ENCODE measurements at places on chromosomes 5 and 9.

DNA sequence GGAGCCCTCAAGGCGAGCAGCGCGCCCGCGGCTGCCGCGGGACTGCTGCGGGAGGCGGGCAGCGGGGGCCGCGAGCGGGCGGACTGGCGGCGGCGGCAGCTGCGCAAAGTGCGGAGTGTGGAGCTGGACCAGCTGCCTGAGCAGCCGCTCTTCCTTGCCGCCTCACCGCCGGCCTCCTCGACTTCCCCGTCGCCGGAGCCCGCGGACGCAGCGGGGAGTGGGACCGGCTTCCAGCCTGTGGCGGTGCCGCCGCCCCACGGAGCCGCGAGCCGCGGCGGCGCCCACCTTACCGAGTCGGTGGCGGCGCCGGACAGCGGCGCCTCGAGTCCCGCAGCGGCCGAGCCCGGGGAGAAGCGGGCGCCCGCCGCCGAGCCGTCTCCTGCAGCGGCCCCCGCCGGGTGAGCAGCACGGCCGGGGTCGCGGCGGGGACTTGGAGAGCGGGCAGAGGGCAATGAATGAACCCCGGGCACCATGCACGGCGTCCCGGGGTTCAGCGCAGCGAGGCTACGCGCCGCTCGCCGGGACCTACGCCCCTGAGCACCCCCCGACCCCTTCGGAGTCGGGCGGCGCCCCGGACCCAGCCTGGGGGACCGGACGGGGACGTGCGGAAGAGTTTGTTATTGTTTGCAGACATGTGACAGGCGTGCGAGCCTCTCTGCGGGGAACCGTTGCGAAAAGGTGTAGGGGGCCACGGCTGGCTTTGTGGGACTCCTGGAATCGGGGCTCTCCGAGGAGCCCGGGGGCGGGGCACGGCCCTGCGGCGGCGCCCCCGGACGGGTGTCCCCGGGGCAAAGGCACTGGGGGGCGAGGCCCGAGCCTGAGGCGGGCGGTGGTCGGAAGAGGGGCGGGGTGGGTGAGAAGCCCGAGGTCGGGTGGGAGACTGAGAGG, 553 bp downstream of the MAP3K1 start:
- DNase-seq = peak; percentile 14

DNA sequence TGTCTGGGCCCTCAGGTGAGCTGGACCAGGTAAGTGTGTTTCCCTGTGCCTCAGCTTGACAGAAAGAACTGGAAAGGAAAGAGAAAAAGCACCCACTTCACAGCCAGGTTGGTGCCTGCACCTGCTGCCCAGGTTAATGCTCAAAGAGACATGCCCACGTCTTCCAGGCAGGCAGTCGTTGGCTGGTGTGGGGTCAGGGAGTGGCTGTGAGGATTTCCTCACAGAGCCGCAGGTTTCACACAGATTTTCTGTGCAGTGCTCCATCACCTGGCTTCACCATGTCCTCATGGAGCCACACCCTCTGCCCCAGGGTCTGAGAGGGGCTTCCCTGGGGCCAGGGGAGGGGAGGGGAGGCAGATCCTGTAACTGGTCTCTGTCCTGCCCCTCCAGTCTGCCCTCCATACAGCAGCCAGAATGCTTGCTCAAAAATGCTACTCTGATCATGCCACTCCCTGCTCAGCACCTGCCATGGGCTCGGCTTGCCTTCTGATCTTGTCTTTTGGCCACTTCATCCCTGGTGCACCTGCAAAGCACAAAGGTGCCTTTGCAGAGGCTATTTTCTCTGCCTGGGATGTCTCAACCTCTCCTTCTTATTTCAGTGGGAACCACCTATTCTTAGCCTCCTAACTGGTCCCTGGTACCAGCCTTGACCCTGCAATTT, 82.5 kb upstream of the UBTD2 start:
- DNase-seq = no peak

- DNase-seq = no peak
Measured at GRCh38 chr5:9370256-9370655, 175.6 kb downstream of the SEMA5A start.

DNA sequence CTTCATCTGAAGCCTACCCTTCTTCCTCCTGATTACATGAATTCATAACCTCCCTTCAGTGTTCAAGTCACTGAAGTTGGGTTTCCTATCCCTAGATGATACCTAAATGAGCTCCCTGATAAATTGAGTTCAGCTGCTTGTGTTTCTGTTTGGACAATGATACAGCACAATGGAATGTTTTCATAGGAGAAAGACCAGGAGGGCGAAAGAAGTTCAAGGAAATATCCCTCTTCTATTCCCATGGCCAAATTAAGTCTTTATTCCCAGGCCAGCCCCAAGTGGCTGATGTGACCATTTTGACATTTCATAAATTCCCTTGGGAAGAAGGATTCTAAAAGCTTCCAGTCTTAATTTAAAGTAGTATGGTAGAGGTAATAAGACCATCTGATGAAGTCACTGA, 555.8 kb upstream of the CLINT1 start:
- no peak for DNase-seq

- no peak for DNase-seq
Measured at GRCh38 chr9:121439711-121440664, 59.7 kb downstream of the GGTA1 start.

GRCh38 chr5:143059355-143059754, 289.2 kb downstream of the ARHGAP26 start:
- DNase-seq = no peak

- peak; percentile 16 for DNase-seq
Measured at GRCh38 chr9:22452415-22453010, 5.9 kb downstream of the DMRTA1 start.

DNA sequence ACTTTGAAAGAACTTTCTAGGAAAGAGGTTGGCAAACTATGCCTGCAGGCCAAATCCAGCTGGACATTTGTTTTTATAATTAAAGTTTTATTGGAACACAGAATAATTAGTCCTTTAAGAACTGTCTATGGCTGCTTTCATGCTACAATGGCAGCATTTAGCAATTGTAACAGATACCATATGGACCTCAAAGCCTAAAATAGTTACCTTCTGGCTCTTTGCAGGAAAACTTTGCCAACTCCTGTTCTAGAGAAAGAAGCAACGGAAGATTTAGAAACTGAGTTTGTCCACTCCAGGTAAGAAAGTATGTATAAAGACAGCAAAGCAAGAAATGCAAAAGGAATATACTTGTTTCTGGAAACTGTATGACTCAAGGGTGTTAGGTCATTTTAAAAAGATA, 281.7 kb upstream of the TRPM3 start:
- no peak for DNase-seq

DNA sequence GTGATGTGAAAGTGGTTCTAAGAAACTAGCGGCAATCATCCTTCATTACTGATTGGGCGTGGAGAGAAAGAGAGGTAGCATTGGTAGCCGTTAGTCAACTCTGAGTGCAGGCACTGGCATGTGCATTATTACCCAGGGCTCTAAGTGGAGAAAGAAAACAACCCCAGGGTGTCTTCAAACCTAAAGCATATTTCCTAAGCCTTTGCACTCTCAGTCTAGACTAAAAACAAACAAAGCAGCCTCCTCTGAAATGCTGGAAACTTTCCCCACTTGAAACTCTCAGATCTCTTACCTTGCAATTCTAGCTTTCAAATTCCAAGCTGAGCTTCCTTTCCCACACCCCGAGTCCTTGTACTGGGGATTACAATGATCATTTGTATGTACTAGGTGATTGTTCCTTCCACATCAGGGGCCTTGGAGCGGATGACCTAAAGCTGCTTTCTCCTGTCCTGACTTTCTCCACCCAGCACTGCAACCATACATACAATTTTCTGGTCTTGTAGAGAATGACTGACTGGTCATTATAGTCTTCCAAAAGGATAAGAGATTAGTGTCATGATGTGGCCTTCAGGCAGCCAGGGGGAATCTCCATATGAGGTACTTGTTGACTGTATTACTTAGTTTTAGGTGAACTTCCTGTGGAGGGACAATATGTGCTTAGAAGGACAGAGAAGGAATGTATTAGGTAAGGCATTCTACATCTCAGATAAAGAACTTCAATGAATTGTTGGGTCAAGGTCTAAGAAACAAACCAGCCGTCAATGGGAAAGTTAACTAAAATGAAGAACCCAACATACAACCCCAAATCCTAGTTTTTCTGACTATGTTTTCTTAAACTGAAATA, 98.3 kb upstream of the CDKN2B start:
- DNase-seq = no peak

- DNase-seq = no peak
Measured at GRCh38 chr9:36749461-36749860, 176.8 kb downstream of the MELK start.

- no peak for DNase-seq
Measured at GRCh38 chr5:2112173-2113025, 229.7 kb upstream of the IRX4 start.

- DNase-seq = no peak
Measured at GRCh38 chr5:73116506-73116905, 3.9 kb upstream of the TMEM171 start.

GRCh38 chr5:83639911-83640310, 80.7 kb downstream of the HAPLN1 start:
- no peak for DNase-seq

DNA sequence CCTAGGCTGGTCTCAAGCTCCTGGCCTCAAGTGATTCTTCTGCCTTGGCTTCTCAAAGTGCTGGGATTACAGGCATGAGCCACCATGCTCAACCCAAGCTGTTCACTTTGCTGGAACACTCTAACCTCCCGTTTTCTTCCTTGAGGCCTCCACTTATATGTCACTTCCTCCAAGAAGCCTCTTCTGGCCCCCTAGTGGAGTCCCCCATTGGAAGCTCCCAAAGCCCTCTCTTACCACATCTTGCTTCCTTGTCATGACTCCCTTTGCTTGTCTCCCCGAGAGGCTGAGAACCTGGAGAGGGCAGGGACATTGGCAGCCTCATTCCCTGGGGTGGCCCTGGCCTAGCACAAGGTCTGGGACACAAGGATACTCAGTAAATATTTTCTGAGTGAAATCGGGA, 80.8 kb downstream of the PDE6A start:
- no peak for DNase-seq

DNA sequence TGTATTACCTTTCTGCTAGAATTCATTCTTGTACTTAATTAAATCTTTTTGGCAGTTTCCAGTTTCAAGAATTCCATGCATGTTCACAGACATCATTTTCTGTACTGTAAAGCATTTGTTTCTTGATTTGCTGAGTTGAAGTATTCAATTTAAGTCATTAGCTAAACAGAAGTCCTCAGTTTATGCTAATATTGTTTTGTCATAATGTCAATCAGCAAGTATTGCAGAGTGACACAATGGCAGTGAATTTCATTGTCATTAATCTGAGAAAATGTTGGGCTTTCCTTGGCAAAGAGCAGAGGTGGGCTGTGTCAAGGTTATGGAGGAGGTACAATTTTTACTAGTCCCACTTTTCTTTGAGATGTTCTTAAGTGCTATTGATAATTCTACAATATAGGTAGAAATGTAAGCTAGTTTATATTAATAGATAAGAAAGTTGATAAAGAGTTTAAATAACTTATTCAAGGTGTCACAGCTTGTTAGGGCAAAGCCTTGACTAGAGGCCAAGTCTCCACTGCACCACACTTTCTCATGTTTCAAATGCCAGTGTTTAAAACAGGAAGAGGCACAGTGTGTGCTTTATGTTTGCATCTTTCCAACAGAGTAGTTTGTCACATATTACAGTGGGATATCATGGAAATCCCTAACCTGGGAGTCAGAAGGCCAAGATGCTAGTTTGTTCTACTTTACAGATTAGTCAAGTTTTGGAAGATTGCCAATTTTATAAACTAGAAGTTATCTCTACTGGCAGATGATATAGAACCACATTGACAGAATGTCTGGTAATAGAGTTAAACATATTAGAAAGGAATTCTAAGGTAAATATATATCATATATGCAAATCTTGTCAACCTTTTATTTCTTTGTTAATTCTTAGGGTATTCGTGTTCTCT, 56.3 kb downstream of the SLF1 start:
- no peak for DNase-seq

DNA sequence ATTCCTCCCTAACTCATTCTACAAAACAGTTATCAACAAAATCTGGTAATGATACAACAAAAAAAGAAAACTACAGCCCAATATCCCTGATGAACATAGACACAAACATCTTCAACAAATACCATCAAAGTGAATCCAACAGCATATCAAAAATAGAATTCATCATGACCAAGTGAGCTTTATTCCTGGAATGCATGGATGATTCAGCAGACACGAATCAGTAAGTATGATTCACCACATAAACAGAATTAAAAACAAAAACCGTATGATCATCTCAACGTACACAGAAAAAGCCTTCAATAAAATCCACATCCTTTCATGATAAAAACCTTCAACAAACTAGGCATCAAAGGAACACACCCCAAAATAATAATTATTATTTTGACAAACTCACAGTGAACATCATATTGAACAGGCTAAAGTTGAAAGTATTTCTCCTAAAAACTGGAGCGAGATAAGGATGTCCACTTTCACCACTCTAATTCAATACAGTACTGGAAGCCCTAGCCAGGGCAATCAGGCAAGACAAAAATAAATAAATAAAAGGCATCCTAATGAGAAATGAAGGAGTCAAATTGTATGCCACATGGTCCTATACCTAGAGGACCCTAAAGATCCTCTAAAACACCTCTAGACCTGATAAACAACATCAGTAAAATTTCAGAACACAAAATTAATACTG, 305.1 kb upstream of the RGMB start:
- DNase-seq = no peak

GRCh38 chr5:113321276-113321675, 113.5 kb downstream of the TSSK1B start:
- DNase-seq = no peak

DNA sequence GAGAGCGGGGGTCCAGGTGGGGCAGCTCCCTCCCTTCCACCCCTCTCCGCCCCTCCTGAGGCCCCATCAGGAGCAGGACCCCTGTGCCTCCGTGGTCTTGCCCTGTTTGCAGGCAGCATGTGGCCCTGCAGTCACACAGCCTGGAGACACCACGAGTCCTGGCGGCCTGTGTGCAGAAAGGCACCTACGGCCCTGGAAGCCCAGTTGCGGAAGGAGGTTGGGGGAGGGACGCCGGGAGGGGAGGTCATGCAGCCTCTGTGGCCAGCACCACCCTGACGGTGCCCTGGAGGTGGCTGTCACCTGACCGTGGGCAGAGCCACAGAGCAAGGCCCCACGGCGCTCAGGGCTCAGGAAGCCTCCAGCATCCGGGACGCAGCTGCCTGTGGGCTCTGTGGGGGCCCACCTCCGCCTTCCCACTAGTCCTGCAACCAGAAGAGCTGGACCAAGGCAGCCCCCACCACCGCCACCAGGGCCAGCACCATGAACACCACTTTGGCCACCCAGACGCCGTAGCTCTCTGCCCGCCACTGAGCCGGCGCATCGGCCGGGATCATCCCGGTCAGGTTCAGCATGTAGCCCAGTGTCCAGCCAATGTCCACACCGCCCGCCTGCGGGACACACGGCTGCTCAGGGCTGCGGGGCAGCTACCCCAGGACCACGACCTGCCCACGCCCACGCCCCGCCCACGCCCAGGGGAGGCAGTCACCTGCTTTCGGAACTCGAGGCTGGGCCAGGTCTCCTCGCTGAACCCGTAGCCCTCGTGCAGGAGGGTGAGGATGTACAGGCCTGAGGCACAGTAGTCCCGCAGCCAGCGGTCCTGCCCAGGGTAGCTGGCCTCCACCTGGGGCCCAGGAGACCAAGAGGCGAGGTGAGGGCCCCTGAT, 6.4 kb downstream of the ENTPD8 start:
- no peak for DNase-seq

GRCh38 chr5:178201221-178201926, 3.0 kb upstream of the HNRNPAB start:
- DNase-seq = no peak
